Urothelium cell line (cell line): ENCODE measurements at places on chromosomes 12 and 14.

- no peak for DNase-seq
Measured at GRCh38 chr14:23433457-23433856, 2.0 kb downstream of the MYH7 start.

DNA sequence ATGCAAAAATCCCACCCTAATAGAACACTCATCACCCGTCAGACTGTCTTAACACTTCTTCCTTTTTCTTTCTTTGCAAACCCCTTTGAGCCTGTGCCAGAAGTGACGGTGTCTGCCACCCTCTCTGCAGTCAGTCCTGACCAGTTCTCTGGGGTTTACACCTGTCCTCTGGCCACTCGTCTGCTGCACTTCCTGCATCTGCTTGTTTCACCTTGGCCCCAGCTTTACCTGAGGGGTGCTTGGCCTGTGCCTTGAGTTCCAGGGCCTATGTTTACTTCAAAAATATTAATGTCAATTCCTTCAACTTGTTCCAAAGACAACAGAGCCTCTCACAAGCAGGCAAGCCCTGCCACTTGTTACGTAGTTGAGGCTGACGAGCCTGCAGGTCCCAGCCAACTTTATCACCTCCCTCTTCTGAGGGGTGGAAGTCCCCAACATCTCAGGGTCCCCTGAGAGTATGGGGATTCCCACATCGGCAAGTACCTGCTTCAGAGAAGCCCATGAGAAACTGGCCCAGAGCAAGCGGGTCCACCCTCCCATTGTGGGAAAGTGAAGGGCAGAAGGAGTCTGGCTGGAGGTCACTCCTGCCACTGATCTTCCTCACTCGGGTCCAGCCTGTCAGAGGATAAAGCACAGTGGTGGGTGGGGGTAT, 205.4 kb downstream of the DAD1 start:
- DNase-seq, result no peak

GRCh38 chr14:103041464-103041863, 15.9 kb downstream of the CDC42BPB start:
- DNase-seq, result no peak

DNA sequence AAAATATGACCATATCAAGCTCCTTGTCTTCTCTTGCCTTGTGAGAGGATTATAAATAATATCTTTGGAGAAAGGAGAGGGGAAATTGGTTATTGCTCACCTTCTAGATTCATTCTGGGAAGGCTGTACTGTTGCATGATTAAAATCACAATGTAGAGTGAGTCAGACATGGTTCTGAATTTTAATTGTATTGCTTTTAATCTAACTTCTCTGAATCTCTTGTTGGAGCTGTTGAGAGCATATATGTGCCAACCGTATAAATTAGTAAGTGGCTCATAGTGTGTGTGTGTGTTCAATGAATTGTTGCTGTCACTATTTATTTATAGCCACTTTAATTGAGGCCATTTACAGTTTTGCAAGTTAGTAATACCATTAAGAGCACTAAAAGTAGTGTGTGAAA, 56.1 kb downstream of the KCNJ8 start:
- no peak for DNase-seq

- no peak for DNase-seq
Measured at GRCh38 chr12:118925826-118926225, 55.5 kb upstream of the SRRM4 start.

DNA sequence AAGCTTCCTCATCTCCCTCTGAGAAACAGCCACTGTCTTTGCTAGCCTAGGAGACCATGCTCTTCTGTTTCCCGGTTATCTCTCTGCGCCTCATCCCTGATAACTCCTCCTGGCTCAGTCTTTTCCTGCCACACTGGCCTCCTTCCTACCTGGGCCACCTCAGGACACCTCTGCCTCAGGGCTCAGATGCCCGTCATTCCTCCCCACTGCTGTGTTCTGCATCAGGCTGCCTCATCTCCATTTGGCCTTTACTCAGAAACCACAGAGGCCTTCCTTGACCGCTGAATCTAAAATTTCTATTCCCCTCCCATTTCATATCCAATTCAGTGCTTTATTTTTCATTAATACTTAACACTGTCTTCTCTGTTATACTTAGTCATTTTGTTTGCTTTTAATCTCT, 311.0 kb upstream of the RGS6 start:
- no peak for DNase-seq

DNA sequence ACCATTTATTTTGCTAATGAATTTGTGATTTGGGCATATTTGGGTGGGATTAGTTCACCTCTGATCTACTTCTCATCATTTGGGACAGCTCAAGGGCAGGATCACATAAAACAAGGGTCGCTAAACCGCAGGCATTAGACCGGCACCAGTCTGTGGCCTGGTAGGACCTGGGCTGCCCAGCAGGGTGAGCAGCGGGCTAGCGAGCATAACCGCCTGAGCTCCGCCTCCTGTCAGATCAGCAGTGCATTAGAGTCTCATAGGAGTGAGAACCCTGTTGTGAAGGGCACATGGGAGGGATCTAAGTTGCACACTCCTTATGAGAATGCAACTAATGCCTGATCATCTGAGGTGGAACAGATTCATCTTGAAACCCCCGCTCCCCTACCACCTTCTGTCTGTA, 785.3 kb downstream of the TRHDE start:
- no peak for DNase-seq

GRCh38 chr14:95424529-95424928, 91.9 kb downstream of the SYNE3 start:
- no peak for DNase-seq
